Activated CD4-positive, alpha-beta T cell treated with anti-CD3 and anti-CD28 coated beads, Interleukin-2, amount 10 ng/mL, durations not matched to agents 7 days and 5 days (primary cell): ENCODE measurements at places on chromosomes 4 and X.
A peak's percentile ranks its signal among the peaks of the same experiment; 100 is the strongest.

- no peak for DNase-seq
These were observed 19.2 kb downstream of the ETDC start for GRCh38 chrX:135328421-135329005.

DNA sequence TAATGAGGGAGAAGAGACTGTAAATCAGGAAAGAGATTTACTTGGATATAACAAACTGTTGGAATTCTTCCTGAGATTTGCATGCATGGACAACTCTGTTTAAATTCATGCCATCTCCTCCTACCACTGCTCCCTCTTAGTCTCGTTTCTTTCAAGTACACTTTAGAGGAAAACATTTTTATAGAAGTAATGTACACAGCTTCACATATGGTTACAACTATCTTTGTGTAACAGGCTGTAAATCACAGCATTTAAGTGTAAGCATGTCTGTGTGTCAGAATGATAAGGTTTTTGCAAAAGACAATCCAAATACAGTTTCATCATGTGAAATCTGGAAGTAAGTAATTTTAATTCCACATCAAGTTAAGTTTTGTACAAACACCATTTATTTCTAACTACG, 21.5 kb upstream of the ENPEP start:
- no peak for DNase-seq

DNA sequence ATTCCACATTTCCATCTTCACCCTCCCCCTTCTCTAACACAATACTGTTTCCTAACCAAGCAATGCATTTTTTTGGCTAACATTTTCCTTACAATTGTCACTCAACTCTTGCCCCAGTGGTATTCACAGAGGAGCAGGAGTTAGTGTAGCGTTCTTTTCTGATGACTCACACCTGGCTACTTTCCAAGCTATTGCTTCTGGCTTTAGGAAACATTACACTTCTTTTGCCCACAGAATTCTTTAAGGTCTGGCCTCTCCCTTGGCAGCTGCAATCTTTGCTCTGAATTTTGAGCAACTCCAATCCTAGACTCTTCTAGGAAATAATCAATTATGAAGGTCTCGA, 27.5 kb upstream of the PDGFC start:
- DNase-seq = no peak

DNA sequence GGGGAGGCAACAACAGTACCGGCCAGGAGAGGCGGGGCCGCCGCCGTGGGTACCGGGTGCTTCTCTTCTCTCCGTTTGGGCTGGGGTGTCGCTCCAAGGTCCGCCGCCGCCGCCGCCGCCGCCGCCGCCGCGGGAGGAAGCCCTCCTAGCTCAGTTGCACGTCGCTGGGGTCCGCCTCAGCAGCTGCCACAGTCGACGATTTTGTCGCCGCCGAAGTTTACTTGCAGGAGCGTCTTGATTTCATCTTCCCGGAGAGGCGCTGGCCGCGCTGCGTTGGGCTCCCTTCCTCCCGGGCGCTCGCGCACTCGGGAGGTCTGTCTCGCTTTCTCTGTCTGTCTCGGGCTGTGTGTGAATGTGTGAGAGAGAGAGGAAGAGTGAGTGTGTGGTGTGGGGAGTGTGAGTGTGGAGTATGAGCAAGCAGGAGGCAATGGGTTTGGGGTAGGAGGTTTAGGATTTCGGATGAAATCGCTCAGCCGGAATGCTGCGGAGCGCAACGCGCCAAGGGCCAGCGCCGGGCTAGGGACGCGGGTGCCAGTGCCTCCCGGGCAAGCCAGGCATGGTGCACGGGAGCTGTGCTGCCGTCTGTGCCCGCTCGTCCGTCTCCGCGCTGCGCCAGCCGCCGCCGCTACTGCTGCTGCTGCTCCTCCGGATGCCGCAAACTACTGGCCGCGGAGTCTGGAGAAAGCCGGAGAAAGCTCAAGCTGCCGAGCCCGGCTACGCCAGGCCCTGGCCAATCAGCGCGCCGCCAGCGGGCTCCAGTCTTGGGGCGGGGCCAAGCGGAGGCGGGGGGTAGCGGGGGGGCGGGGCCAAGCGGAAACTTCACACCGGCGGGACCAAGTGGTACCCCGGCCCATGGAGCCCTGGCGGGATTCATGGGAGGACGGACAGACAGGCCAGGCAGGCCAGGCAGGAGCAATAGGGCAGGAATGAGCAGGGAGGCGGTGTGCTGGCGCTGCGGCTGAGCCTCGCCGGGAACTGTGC, at the start of gene PCDH19:
PCDH19 (minus strand) TSS at position 664 of the 981 bp plus-strand sequence. CDS start 1,676 bp downstream, outside the sequence.
- DNase-seq = peak; percentile 5

- DNase-seq = no peak
These were observed 23.7 kb upstream of the UNC5C start for GRCh38 chr4:95572304-95572991.

DNA sequence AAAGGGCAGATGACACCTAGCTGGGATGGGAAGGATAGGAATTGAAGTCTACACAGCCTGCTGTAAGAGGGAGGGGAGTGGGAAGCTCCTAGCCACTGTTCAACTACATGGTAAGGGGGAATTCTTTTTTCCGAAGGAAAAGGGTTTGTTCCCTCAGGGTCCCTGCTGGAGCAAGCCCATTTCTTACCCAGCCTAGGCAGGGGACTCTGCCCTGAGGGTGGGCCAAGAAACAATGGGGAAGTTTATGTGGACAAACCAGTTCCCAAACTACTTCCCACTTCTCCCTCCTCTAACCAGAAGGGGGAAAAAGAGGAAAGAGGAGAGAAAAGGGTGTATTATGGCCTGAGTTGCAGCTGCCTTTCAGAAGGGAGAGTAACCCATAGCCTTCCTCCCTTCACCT, 13.5 kb upstream of the VSIG4 start:
- DNase-seq = no peak

DNA sequence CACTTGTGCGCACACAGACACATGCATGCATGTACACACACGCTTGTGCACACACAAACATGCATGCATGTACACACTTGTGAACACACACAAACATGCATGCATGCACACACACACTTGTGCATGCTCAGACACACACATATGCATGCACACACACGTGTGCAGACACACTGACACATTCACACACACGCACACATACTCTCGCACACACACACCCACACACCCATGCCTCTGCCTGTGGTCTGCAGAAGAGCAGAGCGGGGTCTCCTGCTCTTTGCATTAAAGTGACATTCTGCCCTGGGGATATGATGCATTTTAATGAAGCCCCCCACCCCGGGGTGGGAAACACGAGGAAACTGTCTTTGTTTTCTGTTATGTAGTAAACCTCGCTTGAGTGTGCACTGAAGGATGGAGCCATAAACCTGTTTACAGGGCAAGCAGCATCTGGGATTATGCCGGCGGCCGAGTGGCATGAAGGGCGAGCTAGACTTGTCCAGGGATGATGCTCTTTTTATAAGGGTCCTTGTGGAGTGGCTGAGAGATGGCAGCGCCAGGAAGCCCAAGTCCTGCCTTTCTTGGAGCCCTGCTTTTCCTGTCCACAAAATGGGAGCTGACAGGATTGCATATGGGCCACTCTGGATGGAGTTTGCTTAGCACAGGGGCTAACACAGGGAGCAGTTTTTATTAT, 17.8 kb downstream of the PSAPL1 start:
- no peak for DNase-seq

- DNase-seq = no peak
These were observed 42.3 kb downstream of the KLF3 start for GRCh38 chr4:38706301-38706700.

GRCh38 chr4:86670756-86671155, 76.6 kb downstream of the PTPN13 start:
- DNase-seq = no peak

GRCh38 chr4:109912706-109913595, at the start of gene EGF:
Gene EGF (plus strand): TSS chr4:109912883. CDS start chr4:109913336, 453 bp downstream.
- DNase-seq = no peak

DNA sequence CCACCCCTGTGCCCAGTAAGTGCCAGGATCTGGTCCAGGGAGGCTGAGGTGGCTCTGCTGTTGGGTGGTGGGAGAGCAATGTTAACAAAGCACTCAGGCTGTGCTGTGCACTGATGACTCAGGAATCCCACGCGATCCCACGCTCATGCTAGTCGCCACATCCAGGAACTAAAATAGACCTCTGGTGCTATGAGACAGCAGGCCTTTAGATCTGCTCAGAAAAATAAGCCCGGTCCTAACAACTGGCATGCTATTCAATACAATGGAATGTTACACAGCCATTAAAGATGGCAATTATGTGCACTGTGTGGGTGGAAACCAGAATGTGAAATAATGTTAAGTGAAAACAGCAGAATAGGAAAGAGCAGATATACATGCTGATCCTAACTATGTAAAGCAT, 26.0 kb downstream of the ARL13A start:
- no peak for DNase-seq

DNA sequence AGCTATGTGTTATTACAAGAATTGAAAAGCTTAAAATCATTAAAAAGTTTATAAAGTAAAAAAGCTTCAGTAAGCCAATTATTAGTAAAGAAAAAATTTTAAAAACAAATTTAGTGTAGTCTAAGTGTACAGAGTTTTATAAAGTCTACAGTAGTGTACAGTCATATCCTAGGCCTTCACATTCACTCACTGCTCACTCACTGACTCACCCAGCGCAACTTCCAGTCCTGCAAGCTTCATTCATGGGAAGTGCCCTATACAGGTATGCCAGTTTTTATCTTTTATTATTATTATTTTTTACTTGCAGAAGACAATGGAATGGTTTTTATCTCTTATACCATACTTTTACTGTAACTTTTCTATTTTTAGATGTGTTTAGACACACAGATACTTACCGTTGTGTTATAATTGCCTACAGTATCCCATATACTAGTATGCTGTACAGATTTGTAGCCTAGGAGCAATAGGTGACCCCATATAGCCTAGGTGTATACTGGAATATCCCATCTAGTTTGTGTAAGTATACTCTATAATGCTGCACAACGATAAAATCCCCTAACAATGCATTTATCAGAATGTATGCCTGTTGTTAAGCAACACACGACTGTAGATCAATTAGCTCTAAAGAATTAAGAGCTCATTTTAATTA, 230.7 kb downstream of the DCLK2 start:
- no peak for DNase-seq

DNA sequence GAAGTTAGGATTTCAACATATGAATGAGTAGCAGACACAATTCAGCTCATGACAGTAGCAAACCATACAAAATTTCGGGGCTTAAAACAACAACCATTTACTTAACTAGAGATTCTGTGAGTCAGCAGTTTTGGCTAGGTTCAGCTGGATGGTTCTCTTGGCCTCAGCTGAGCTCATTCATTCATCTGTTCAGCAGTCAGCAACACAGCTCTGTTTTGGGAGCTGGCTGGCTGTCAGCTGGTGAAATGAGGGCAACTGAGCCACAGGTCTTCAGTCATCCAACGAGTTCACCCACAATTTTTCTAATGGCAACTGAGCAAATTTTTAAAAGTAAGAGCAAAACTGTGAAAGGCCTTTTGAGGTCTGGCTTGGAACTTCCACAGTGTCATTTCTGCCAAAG, 2005.1 kb upstream of the AGA start:
- no peak for DNase-seq

- no peak for DNase-seq
These were observed 18.3 kb downstream of the SLC39A8 start for GRCh38 chr4:102326951-102327350.

- DNase-seq = no peak
These were observed 203.2 kb downstream of the PTTG2 start for GRCh38 chr4:38163216-38164006.

DNA sequence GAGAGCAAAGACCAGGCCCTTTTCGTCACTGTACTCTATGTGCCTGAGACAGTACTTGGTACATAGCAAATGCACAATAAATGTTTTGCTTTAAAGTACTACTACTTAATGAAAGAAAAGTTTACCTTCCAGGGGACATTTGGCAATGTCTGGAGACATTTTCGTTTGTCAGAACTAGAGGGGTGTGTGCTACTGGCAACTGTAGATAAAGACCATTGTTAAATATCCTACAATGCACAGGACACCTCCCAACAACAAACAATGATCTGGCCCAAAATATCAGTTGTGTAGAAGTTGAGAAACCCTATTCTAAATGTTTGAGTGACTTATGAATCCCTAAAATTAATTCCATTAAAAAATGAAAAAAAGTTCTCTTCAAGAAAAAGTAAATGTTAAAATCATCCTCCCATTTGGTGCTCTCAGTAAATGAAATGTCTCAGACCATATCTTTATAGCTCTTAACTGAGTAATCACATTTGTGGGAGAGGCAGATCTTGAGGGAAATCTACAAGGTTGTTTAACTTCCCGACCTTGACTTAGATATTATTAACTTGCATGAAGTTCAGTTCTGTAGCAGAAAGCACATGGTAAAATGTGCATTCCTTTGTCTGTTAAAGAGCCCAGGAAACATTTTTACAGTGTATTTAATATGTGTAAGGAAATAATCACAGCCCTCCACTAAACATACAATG, 18.5 kb downstream of the EGFL6 start:
- no peak for DNase-seq

DNA sequence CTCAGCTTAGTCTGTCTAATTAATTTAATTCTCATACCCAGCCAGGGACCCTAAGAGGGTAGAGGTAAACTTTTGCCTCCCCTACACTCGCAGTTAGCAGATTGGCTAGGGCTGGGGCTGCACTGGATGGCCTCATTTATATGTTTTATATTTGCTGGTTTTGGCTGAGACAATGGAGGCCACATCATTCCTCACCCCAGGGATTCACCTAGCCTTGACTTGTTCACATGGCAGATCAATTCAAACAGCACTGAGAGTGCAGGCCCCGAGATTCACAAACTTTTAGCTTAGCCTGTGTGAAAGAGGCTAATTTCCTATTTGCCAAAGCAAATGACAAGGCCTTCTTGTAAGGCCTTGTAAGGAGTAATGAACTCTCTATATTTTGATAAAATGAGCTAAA, 844.4 kb downstream of the ARAP2 start:
- DNase-seq = no peak

DNA sequence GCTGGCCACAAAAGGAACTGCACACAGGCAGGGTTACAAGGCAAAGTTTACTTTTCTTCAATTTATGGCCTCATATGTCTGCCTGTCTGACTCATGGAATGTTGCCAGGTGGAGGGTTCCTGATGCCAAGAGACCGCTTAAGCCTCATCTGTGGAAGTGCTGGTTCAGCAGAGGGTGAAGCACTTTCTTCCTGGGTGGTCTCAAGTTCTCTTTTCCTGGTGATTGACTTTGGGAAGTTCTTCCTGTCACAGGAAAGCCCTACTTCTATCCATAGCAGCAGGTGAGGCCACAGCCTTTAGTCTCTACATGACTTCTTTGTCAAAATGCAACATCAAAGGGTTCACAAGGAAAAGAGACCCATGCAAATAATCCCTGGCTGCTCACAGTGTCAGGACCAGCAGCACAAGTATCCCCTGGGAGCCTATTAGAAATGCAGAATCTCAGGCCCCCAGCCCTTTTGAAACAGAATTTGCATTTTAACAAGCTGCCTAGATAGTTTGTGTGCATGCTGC, 81.4 kb upstream of the IGFBP7 start:
- DNase-seq = no peak
